ENCODE measurements at places on chromosomes 2 and 18.

DNA sequence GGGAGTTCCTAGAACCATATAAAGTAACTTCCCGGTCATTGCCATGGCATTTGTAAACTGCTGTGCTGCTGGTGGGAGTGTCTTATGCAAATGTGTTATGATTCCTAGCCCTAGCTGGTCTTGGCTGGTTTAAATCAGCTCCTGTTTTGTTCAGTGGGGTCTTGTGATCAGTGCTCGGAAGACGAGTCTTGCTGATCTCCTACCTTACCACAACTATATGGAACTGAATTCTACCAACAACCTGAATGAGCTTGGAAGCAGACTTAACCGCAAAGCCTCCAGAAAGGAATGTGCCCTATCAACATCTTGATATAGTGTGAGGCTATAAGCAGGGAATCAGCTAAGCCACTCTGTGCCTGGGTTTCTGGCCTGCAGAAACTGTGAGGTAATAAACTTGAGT, 33.5 kb downstream of the POLE4 start:
- DNase-seq = peak; percentile 75

DNA sequence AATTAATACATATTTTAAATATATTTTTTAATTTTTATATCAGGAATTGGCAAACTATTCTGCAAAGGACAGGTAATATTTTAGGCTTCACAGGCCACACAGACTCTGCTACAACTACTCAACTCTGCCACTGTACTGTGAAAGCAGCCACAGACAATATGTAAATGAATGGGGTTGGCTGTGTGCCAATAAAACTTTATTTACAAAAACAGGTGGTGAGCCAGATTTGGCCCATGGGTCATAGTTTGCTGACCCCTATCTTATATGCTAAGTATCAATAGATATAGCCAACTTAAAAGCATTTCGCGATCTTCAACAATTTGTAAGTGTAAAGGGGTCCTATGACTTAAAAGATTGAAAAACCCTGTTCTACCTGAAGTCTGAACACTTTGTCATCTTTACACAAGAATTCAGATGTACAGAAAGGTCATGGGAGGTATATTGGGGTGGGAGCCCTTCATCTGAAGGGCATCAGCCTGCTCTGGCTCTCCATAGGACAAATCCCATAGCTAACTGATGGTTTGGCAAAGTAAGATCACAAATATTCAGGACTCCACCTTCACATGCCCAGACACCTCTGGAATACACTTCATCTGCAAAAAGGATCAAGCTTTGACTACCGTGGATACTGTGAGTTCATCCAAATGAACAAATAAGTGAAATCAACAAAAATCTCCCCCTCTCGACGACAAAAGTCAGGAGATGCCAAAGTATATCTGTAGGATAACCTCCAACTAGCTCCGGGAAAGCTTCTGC, 65.9 kb downstream of the C1D start:
- no peak for DNase-seq

DNA sequence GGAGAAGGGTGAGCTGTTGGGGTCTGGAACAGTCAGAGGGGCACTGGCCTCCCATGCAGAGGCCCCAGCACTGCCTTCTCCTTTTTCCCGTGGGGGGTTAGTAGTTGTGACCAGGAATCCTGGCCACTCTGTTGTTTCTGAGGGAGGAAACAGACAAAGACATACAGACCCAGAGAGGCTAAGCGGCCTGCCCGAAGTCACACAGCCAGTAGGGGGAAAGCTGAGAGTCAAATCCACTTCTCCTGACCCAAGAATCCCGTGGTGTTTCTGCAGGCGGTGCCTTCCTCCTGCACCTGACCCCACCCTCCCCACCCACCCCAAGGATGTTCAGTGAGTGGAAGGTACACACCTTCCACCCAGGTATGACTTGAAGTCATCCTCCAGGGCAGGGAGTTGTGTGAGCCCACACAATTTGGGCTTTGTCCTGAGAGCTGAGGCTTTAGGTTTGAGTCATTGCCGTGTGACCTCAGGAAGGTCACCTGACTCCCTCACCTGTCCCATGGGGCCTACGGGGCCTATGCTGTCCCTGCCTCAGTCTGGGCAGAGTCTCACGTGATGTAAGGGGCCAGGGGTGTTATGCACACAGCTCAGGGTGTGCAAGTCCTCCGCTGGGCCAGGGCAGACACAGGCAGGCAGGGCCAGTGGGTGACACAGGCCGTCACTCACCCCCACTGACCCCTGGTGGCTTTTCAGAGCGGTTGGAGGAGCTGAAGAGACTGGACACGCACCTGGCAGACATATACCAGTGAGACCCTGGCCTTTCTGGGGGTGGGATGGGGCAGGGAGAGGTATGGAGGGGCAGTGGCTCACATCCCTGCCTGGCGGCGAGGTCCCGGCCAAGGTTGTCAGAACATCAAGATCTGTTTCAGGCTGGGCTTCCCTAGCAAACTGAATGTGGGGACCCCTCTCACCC, 5.0 kb downstream of the NT5DC4 start:
- DNase-seq = no peak

DNA sequence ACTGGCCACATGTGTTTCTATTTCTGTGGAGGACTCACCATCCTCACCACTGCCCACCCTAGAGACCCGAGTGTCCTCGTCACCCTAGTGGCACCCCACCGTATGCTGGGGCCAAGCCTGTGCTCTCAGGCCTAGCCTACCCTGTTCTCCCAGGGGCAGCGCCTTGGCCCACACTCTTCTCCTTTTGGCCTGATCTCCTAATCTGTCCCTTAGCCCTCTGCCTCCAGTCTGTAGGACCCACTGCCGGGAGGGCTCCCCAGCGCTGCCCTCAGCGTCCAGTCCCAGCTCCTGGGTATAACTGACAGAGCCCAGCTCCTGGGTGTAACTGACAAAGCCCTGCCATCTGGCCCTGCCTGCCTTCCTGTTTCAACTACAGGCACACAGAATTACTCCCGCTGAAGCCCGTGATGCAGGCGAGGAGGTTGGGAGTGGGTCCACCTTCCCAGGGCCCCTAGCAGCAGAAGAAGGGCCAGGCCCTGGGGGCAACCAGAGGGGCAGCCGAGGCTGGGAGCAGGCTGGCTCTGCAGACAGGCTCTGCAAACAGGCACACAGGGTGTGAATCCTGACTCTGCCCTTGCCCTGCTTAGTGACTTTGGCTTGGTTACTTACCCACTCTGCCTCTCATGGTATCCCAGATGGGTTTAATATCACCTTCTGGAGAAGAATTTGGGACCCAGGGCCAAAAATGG, 25.6 kb upstream of the PTMA start:
- no peak for DNase-seq

DNA sequence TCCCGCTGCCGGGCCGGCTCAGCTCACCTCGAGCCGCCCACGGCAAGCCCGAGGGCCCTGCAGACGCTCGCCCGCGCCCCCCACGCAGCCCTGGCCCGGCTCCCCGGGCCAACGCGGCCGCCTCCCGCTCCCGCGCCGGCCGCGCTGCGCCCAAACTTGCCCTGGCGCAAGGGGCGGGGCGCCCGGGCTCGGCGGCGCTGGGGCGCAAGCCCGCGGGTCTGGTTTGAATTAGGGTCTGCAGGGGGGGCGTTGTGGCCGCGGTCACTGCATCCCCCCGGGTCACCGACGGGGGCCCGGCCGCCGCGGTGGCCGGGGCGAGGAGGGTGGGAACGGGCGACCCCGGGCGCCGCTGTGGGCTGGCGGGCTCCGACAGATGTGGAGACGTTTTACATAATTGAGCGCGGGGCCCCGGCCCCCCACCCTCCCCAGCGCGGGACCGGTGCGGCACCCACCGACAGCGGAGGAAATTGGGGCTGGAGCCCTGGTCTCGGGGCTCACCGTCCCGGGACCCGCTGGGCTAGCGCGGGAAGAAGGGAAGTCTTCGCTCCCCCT, 690 bp downstream of the SDC1 start:
- no peak for DNase-seq
